ENCODE measurements at places on chromosomes 1 and 21.
A peak's percentile ranks its signal among the peaks of the same experiment; 100 is the strongest.

DNA sequence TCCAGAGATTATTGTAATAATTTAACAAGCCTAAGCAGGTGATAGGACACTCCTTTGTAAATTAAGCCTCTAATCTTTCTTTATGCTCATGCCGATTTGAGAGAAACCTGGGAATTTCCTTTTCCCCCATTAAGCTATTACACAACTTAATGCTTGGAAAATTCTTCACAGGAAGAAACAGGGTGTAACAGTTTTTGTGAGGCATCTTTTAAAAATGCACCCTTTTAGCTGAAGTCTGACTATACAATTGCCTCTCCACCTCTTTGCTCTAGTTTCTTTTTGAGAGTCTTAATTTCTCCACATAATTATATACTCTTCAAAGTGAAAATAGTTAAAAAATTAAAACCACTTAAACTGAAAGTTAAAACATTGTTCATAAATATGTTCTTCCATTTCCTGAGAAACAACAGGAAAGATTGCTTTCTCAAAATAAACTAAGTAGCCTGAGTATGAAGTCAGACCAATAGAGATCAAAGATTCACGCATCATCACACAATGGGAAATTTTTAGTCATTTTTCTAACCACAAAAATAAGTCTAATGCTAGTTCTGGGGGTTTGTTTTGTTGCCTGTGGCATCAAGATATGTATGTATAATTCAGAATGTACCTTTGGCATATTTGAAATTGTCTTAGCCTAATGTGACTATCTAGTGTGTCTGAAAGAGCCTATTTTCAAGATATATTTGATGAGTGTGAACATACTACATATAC is 34.7 kb downstream of the LRRC8D start:
- DNase-seq: no peak

DNA sequence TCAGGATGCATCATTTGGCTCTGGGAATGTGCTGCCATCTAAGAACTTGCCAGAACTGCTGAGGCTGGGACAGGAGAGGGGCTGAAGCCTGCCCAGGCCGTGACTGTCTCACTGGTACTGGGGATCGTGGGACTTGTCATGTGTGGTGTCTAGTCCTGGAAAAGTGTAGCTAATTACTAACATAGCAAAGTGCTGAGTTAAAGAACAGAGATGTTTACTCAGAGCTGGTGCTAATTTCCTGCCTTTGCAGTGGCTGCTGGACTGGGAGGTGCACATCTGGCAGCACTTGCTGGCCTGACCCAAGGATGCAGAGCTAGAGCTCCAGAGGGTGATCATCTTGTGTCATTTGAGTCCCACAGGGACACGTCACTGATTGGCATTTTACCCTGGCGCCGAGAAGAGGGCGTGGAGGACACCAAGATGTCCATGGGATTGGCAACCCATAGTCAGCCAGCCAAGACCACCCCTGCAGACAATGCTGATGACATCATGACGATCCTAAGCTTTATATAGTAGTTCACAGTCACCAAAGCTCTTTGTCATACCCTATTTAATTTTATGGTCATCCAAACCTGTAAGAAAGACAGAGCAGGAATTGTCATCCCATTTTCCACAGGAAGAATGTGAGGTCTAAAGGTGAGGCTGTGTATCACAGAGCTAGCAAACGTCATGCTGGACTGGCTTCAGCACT is 110.1 kb upstream of the SLC44A3 start:
- no peak for DNase-seq

- peak; percentile 14 for DNase-seq
Measured at GRCh38 chr1:41640756-41641474, 156.4 kb upstream of the EDN2 start.

DNA sequence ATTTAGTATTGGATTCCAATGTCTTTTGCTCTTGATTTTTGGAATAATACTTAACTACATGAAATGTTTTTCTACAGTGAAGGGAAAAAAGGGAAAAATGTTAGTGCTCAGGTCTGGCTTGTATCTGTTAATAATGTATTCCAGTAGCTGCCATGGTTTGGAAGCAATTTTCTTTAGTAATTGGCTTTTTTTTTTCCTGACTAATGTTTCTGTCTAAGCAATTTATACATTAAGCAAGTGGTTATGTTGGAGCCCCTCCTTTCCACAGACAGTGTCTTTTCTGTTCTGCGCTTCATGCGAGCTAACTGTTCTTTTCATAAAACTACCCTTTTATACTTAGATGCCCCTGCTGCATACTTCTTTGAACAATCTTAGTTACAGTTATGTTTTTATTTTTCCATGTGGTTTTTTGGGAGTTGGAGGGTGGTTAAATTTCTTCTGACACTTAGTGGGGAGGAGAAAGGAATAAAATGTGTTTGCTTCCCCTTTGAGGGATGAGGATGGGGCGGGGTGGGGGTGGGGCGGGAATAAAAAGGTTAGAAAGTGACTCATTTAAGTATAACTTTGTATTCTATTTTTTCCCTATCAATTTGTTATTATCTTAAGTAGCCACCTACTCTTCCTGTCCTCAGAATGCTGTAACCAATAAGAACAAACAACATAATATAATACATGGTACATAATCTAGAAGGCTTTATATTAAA is 83.1 kb downstream of the CLIC4 start:
- no peak for DNase-seq

- no peak for DNase-seq
Measured at GRCh38 chr21:38363693-38364092, 106.9 kb downstream of the KCNJ15 start.

- no peak for DNase-seq
Measured at GRCh38 chr1:174946031-174946430, 53.7 kb upstream of the CACYBP start.

DNA sequence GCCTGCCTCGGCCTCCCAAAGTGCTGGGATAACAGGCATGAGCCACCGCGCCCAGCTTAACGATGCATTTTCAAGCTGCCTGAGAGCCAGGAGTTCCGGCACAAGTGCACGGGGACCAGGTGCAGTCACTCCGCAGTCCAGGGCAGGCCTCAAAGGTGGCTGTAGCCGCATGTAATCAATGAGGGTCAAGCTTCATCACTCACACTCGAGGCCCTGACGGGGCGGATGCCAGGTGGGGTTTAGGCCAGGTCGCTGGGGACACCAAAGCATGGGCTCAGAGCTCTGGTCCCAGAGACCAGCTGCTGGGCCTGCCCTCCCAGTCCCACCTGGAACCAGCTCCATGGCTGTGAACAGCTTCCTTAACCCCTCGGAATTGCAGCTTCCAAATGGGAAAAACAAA is 26.1 kb upstream of the GPR153 start:
- no peak for DNase-seq

DNA sequence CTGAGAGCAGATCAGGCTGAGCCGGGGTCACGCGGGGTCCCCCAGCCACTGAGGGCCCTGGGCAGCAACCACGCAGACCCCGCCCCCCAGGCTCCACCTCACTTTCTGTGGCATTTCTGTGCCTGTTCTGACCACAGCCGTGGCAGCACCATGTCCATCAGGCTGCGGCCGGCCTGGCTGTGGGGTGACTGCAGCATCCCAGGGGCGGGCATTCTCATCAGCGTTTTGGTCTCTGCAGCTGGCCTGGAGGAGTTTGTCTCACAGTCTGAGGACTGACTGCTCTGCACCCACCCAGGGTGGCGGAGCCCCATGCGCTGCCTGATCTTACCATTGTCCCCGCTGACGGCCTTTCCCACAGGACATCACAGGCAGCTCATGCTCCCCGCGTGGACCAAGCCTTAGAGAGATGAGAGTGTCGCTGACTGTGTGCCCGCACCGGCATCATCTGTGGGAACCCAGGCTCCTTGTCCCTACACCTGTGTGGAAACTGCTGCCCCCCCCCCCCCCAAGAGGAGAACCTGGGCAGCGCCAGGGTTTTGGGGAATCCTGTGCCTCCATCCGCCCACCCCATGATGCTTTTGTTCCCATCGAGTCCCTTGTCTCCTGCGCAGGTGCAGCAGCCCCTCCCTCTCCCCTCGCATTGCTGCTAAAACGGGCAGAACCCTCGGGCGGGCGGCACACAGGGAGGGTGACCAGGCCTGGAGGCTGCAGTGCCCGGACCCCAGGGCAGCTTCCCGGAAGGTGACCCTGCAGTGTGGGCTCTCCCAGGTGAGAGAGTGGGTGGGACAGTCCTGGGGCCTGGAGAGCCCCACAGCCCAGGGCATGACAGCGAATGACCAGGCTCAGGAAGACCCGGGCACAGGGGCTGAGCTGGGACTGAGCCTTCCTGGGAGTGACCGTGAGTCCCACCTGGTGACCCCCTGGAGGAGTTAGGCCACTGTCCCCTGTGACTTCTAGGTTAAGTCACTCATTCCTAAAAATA is 1.8 kb downstream of the KRTAP10-1 start:
- DNase-seq: no peak

GRCh38 chr1:169999761-170000160 is 74.7 kb downstream of the KIFAP3 start:
- no peak for DNase-seq

DNA sequence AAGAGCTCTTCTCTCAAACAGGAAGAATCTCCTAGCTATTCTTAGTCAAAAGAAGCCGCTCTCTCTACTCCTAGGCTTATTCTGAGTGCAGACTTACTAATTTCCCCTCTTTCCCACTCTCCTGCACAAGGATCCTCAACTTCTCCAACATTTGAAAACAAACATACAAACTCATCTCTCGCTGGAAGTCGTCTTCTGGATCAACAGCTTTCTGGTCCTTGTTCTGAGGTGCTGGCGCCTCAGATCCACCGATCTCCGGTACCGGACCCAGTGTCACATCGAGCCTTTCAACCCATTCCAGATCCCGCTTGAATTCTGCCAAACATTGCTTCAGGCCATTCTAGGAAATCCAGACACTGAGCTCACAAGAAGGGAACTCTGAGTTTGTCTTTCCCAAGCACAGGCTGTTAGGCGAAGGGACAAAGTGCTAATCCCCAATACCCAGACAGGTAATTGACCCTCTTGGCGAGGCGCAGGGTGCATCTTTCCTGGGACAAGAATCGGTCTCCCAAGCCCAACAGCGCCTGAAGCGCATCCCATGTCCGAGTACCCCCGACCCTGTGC is 696 bp downstream of the EBNA1BP2 start:
- no peak for DNase-seq

- DNase-seq: no peak
Measured at GRCh38 chr1:235434001-235434400, 66.8 kb downstream of the TBCE start.

GRCh38 chr1:47809301-47810084 is 187.7 kb downstream of the TRABD2B start:
- no peak for DNase-seq

DNA sequence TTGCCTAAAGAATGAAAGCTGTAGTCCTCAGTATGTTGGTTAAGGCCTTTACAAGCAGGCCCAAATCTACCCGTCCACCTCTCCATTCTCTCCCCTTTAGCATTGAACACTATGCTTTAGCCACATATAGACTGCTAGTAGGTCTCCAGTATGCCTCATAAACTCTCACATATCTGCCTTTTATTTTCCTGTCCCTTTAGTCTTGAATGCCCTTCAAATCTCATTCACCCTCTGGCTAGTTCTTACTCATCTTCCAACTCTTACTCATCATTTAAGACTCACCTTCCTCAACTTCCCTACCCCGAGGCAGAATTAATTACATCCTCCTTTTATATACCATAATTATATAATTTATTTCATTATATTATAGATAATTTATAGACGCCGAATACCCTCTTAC is 78.7 kb upstream of the TSPAN2 start:
- no peak for DNase-seq

DNA sequence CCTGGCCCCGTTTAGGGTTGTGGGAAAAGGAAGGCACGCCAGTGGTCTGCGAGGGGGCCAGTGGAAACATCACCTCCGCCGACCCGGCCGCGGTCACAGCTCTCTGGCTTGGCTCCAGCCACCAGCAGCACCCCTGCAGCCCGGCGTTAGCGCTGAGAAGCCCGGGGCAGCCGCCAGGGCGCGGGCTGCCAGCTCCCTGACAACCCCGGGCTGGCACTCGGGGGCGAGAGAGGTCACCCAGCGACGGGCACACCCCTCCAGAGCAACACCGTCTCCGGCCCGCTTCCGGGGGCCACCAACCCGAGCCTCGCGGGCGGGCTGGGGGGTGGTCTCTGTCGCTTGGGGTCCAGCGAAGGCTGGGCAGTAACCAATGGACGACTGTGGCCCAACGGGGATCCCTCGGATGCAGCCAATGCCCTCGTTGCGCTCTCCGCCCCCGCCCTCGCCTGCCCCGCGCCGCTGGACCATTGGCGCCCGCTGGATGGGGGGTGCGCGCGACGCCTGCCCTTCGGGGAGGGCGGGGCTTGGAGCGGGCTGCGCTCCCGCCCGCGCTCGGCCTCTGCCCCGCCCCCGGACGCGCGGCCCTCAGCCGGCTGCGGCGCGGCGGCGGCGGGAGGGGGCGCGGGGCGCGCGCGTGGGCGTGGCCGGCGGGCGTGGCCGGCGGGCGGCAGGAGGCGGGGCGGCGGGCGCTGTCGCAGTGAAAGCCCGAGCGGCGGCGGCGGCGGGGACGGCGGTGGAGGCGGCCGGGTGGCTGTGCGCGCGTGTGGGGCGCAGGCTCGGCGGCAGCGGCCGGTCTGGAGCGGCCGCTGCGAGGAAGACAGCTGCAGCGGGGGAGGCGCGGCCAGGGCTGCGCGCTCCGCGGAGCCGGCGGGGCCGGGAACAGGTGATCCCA is at the start of gene MAN1C1:
TSS of gene MAN1C1 (plus strand) at position 697 of the 892 bp plus-strand sequence. CDS start 1,007 bp downstream, outside the sequence.
- DNase-seq: peak; percentile 83

- DNase-seq: peak; percentile 52
Measured at GRCh38 chr1:38029685-38030511, 16.7 kb downstream of the POU3F1 start.

- DNase-seq: no peak
Measured at GRCh38 chr1:172456344-172456769, 12.5 kb upstream of the PIGC start.

GRCh38 chr1:46205791-46206190 is 2.7 kb downstream of the LURAP1 start:
- no peak for DNase-seq

Data from activated CD8-positive, alpha-beta memory T cell treated with anti-CD3 and anti-CD28 coated beads, Interleukin-2, amount 50 U/mL, for 4 hours (primary cell).